Karpas-422 (cell line): ENCODE measurements at places on chromosomes 16 and 17. TPM values are rescaled to one million over a fixed set of nuclear protein-coding genes. Genes with fewer than 3 reads are reported as not detected.
A peak's percentile ranks its signal among the peaks of the same experiment; 100 is the strongest.

The CIITA gene
- 66.2 and 96.5 TPM in 2 replicates for total RNA-seq

The ZNF18 gene
- total RNA-seq: 13.9 and 15.4 TPM in 2 replicates

The SHBG gene
- 0.58 and 1.2 TPM in 2 replicates for total RNA-seq

The SHISA6 gene
- not detected in 2 replicates for total RNA-seq

The PIPOX gene
- 3.6 and 7.2 TPM in 2 replicates for total RNA-seq

DNA sequence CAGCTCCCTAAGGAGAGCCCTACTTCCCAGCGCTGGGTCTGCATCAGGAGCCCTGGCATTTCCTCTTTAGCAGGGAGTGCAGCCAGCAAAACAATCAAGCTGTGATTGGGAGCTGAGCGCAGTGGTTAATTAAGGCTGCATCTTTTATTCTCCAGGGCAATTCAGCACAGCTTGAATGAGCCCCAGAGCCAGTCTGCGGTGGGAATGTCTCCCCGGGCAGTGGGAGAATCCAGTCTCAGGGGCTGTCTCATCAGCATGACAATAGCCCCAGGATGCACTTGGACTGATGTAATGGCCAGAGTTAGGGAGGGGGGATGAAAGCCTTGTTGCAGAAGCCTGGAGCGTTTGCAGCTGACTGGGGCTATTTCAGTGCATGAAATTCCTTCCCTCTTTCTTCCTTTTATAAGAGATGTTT, 292.6 kb upstream of the SOX9 start:
- H3K36me3 ChIP-seq: no peaks in the 10 kb centered on the region
- H3K4me1 ChIP-seq: no peaks in the 10 kb centered on the region
- H3K4me3 ChIP-seq: no peak overlapping the region
- H3K27ac ChIP-seq: no peak overlapping the region
- H3K27me3 ChIP-seq: no peaks in the 10 kb centered on the region
- DNase-seq: no peak

DNA sequence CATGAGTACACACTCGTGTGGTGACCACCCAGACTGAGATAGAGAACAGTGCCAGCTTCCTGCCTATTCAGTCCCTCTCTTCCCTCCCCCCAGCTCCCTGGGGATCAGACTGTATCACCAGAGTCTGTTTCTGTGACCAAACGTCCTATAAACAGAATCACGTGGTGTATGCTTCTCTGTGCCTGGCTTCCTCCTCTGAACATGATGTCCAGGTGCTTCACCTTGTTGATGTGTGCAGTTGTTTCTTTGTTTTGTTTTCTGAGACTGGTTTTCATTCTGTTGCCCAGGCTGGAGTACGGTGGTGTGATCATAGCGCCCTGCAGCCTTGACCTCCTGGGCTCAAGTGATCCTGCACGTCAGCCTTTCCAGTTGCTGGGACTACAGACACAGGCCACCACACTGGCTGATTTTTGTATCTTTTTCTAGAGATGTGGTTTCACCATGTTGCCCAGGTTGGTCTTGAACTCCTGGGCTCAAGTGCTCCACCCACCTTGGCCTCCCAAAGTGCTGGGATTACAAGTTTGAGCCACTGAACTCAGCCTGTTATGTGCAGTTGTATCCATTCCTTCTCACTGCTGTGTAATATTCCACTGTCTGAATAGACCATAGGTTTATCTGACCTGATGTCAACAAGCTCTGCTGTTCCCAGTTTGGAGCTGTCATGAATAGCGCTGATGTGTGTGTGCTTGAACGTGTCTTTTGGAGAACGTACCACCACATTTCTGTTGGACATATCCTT, 28.9 kb upstream of the PRM1 start:
- no peak overlapping the region for H3K4me3 ChIP-seq
- H3K27ac ChIP-seq: no peak overlapping the region
- peak; percentile 58 for DNase-seq
- H3K27me3 ChIP-seq: peaks cover 2% of the 10 kb centered on the region; the same call in 1 of the 2 replicates
- peaks cover 28% of the 10 kb centered on the region for H3K4me1 ChIP-seq
- no peaks in the 10 kb centered on the region for H3K36me3 ChIP-seq

DNA sequence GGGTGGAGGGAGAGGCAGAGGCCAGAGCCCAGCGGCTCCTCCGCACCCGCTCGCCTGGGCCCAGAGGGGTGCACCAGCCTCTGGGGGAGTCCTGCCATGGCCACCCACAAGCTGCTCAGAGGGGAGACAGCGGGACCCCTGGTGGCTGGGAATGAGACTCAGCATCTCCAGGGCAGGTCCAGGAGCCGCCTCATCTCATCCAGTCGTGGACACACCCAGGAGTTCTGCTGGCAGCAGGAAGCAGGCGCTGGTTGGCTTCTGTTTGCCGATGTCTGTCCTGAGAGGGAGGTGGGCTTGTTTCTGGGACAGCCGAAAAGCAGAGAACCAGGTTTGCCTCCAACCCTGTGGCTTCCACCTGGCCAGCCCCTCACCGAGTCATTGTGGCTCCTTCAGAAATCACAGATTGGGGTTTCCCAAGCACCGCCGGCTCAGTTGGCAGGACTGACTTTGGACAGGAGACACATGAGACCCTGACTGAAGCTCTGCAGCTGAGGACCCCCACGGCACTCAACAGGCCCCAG, 49.6 kb upstream of the ENPP7 start:
- no peak overlapping the region for H3K4me3 ChIP-seq
- H3K4me1 ChIP-seq: no peaks in the 10 kb centered on the region
- H3K27ac ChIP-seq: no peak overlapping the region
- DNase-seq: no peak
- no peaks in the 10 kb centered on the region for H3K36me3 ChIP-seq

DNA sequence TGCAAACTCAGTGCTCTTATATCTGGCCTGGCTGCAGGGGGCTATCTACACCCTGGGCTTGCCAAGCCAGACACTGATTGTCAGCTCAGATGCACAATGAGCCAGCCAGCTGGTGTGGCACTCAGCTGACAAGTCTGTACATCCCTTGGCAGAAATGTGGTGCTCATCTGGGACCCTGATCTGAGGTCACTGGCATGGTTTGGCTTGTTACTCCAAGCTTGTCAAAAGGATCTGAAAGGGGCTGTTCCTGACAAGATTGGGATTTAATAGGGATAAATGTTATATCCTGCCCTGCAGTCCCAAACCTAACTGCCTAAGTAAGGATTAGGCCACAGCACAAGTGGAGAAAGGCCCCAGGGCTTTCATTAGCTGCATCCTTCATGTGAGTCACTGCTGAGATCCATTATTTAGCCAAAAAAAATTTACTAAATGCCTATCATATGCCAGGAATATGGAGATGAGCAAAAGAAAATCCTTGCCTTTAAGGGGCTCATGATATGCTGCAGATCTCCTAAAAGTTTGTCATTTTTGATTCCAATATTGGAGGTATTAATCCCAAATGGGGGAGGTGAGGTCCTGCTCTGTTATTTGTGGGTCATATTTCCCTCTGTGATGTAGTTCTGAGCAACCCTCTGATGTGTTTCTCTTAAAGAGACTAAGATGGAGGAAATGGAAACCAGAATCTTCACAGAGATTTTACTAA, 6.3 kb downstream of the SLC6A2 start:
- no peak for DNase-seq
- no peak overlapping the region for H3K27ac ChIP-seq
- H3K27me3 ChIP-seq: no peaks in the 10 kb centered on the region
- no peak overlapping the region for H3K4me3 ChIP-seq

- no peaks in the 10 kb centered on the region for H3K36me3 ChIP-seq
- DNase-seq: no peak
- no peak overlapping the region for H3K27ac ChIP-seq
- no peaks in the 10 kb centered on the region for H3K27me3 ChIP-seq
- H3K4me3 ChIP-seq: no peak overlapping the region
These were observed 24.6 kb upstream of the TEKT3 start for GRCh38 chr17:15366026-15366425.

GRCh38 chr16:16143038-16143763, 80.1 kb downstream of the ABCC6 start:
- no peaks in the 10 kb centered on the region for H3K27me3 ChIP-seq
- DNase-seq: peak; percentile 69
- H3K27ac ChIP-seq: no peak overlapping the region
- H3K4me3 ChIP-seq: no peak overlapping the region
- peaks cover 15% of the 10 kb centered on the region for H3K36me3 ChIP-seq

- H3K4me3 ChIP-seq: no peak overlapping the region
- no peaks in the 10 kb centered on the region for H3K4me1 ChIP-seq
- H3K27me3 ChIP-seq: no peaks in the 10 kb centered on the region
- H3K36me3 ChIP-seq: peaks cover 4% of the 10 kb centered on the region; the same call in 1 of the 2 replicates
- H3K27ac ChIP-seq: no peak overlapping the region
These were observed 24.8 kb downstream of the LMF1 start for GRCh38 chr16:946048-946395.

DNA sequence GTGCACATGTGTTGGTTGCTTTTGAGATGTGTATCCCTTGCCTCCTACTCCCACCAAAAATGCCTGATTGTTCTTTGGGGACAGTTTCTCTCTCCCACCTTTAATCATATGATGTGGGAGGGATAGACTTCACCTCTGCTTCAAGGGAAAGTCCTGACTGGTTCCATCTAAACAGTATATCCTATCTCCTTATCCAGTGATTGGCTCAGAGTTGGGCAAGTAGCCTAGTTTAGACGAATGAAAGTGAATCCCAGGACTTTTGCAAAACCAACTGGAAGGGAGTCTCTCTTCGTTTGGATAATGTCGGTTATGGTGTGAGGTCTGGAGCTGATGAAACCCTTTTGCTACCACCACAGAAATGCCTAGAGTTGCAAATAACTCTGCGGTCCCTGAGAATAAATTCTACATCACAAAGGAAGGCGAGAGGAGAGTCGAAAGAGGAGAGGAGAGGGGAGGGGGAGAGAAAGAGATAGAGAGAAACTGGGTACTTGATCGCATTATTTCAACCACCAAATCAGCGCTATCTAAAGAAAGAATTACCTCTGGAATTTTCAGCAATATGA, 77.1 kb upstream of the SALL1 start:
- DNase-seq: no peak
- no peaks in the 10 kb centered on the region for H3K4me1 ChIP-seq
- no peaks in the 10 kb centered on the region for H3K36me3 ChIP-seq

- H3K4me3 ChIP-seq: no peak overlapping the region
- H3K4me1 ChIP-seq: no peaks in the 10 kb centered on the region
- no peaks in the 10 kb centered on the region for H3K27me3 ChIP-seq
- no peak overlapping the region for H3K27ac ChIP-seq
These were observed 22.5 kb upstream of the C16orf78 start for GRCh38 chr16:49351096-49351487.

DNA sequence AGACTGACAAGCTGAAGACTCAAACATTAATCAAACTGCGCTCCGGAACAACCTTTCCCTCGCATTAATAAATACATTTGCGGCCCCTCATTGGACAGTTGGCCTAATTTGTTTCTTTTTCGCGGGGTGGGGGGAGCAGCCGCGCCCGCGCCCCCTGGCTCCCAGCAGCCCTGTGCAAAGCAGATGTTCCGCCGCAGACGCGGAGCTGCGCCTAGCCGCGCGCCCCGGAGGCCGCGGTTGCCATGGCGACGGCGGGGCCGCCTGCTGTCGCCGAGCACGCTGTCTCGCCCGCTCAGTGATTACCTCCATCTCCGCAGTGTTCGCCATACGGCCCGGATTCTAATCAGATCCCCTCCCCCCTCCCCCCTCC, 25.5 kb downstream of the COPZ2 start:
- peaks cover 41% of the 10 kb centered on the region for H3K4me1 ChIP-seq
- DNase-seq: peak; percentile 93
- peak overlapping the region; percentile 80 for H3K4me3 ChIP-seq

DNA sequence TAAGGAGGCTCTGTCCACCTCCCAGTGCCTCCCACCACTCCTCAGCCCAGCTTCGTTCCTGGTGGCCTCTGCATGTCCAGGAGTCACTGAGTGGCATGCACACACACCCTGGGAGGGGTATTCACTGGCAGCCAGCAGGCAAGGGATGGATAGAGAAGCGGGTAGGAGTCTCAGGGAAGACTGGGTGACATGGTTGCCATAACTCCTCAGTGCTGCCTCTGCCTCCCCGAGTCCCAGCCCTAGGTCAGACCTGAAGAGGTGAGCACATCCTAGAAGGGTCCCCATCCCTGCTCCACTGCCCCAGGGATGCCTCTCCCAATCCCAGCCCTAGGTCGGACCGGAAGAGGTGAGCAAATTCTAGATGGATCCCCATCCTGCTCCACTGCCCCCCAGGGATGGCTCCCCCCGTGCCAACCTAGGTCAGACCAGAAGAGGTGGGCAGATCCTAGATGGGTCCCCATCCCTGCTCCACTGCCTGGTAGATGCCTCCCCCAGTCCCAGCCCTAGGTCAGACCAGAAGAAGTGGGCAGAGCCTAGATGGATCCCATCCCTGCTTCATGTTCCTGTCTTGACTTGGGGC, 197.0 kb downstream of the IRF8 start:
- no peaks in the 10 kb centered on the region for H3K27me3 ChIP-seq
- H3K27ac ChIP-seq: no peak overlapping the region
- no peaks in the 10 kb centered on the region for H3K36me3 ChIP-seq
- H3K4me3 ChIP-seq: no peak overlapping the region

DNA sequence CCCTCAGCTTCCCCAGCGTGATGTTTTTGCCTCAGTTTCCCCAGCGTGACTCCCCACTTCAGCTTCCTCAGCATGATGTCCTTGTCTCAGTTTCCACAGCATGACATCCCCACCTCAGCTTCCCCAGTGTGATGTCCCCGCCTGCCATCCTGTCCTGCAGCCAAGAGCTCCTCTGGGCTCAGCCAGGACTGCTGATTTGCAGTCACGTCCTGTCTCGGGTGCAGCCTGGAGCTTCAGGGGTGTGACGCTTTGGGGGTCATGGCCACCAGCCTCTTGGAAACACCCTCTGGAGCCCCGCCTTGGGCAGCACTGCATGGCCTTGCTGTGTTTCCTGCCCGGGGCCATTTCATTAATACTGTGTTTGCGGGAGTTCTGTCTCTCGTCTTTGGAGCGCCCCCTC, 16.5 kb upstream of the NUDT16L1 start:
- no peak overlapping the region for H3K27ac ChIP-seq
- no peak for DNase-seq
- H3K4me1 ChIP-seq: no peaks in the 10 kb centered on the region
- H3K4me3 ChIP-seq: no peak overlapping the region
- no peaks in the 10 kb centered on the region for H3K36me3 ChIP-seq

DNA sequence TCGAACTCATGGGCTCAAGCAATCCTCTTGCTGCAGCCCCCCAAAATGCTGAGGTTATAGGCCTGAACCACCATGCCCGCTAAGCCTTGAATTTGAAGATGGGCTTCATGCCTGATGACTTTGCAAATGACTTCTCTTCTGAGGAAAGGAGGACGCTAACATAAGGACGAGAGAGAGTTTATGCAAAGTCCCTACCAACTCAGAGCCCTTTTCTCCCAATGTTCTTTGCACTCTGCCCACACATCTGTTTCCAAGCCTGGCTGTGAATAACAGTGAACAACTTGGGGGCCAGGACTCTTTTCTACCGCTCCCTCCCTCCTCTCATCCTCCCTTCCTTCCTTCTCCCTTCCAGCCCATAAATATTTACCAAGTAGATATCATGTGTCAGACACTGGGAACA, 8.5 kb upstream of the NPIPB2 start:
- H3K27me3 ChIP-seq: no peaks in the 10 kb centered on the region
- DNase-seq: peak; percentile 86
- peak overlapping the region; percentile 38; the same call in 1 of the 2 replicates for H3K4me3 ChIP-seq
- no peaks in the 10 kb centered on the region for H3K36me3 ChIP-seq

DNA sequence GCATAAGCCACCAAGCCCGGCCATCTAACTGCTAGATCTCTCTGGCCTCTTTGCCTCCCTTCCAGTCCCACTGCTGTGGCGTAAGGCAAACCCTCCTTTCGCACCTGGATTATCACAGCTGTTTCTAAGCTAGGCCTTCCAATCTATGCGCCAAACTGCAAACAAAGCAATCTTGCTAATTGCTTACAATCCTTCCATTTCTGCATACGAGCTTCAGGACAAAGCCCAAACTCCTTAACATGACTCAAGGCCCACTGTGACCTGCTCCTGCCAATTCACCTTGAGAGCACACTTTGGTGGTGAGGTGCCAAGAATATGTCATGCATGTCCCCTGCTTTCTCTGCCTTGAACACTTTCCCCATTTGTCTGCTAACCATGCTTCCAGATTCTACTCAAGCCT, 6.0 kb upstream of the ARL5C start:
- DNase-seq: no peak
- no peak overlapping the region for H3K4me3 ChIP-seq
- H3K36me3 ChIP-seq: no peaks in the 10 kb centered on the region; the same call in 1 of the 2 replicates
- H3K27ac ChIP-seq: no peak overlapping the region
